HuH-7.5 (cell line): ENCODE measurements at places on chromosomes 12 and 14.

DNA sequence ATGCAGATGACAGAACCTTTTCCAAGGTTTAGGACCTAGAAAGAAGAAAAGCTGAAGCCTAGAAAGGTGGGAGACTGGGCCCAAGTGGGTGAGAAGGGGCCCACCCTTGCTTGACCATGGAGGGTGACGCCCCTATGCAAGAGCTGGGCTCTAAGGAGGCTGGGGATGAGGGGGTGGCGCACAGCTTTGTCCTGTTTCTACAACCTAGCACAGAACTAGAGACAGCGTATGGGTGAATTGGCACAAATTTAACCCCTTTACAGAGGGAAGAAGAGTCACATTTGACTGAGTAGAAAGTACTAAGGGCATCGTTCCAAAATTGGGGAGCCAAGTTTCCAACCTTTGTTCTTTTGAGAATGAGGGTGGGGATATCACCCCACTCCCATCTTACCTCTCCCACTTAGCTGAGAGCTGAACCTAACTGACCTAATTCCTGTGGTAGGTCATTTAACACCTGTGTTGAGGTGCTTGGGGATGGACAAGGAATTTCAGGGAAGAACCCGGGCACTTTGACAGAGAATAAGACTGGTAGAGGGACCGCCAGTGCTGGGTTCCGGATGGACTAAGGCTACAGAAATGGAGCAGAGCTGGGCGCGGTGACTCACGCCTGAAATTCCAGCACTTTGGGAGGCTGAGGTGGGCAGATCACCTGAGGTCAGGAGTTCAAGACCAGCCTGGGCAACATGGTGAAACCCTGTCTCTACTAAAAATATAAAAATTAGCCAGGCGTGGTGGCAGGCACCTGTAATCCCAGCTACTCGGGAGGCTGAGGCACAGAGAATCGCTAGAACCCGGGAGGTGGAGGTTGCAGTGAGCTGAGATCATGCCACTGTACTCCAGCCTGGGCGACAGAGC lies 5.2 kb downstream of the NFKBIA start:
- DNase-seq = no peak

DNA sequence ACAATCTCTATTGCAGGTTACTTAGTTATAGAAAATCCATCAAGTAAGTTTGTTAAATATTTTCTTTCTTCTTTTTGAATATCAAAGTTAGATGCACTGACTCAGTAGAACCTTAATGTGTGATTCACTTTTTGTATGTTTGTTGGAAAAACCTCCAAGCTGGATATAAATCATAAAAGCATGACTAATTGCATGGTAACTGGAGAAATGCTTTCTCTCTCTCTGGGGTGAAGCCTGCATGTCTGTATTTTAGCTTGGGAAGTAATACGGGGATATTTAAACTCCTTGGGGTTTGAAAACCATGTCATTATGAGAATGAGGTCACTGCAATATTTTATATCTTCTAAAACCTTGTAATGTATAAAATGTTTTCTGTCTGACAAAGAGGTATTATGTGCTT lies 58.6 kb upstream of the MYF6 start:
- no peak for DNase-seq

DNA sequence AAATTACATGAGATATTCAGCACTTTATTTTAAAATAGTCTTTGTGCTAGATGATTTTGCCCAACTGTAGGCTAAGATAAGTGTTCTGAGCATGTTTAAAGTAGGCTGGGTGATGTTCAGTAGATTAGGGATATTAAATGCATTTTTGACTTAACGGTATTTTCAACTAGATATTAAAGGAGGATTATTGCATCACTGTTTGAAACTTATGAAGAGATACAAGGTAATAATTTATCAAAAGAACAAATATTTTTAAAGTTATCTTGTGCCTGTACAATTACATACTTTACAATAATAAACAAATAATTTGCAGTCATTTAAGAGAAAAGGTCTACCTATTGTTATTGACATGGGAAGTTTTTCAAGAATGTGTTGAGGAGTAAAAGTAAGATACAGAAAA lies 368.6 kb upstream of the DCN start:
- no peak for DNase-seq

DNA sequence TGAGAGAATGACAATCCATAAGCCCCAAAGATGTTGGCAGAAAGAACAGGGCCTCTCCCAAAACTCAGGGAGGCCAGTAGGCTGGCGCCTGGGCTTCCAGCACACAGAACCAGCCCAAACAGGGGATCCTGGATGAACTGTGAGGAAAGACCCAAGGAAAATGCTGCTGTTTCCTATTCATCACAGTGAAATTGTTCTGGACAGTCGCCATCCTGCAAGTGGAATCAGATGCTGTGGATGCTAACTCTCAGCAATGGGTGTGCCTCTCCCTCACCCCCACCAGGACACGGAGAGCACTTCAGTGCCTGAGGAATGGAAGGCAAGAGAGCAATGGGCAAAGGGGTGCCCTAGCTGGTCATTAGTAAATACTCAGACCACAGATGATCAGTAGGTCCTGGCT lies 80.8 kb downstream of the ANO2 start:
- no peak for DNase-seq

GRCh38 chr14:39946807-39947206 lies 514.6 kb upstream of the FBXO33 start:
- no peak for DNase-seq
